ENCODE measurements at places on chromosomes 11 and 22. TPM values are rescaled to one million over a fixed set of nuclear protein-coding genes. Genes with fewer than 3 reads are reported as not detected.

The CSF2RB gene
- total RNA-seq: 23.4 TPM

The ACR gene
- not detected for total RNA-seq

The CLCF1 gene
- total RNA-seq: not detected

The SCUBE2 gene
- total RNA-seq: not detected

The MIOX gene
- total RNA-seq: 0.74 TPM

The SAA2 gene
- total RNA-seq: not detected

The DMC1 gene
- 40.6 TPM for total RNA-seq

The PNPLA5 gene
- total RNA-seq: 0.15 TPM

The OR8D4 gene
- total RNA-seq: not detected

The C11orf91 gene
- total RNA-seq: not detected

The TMEM132A gene
- 7.5 TPM for total RNA-seq

The MYRF gene
- total RNA-seq: 1.1 TPM

The DCHS1 gene
- 0.53 TPM for total RNA-seq

The P2RX6 gene
- total RNA-seq: 0.30 TPM

The MAML2 gene
- total RNA-seq: 0.26 TPM

The EHF gene
- not detected for total RNA-seq

The PNPLA3 gene
- not detected for total RNA-seq

The ASCL2 gene
- total RNA-seq: not detected

The TMEM45B gene
- not detected for total RNA-seq

The NXPE1 gene
- not detected for total RNA-seq

The C22orf31 gene
- not detected for total RNA-seq
